ENCODE measurements at places on chromosomes 1 and 21.
A peak's percentile ranks its signal among the peaks of the same experiment; 100 is the strongest.

GRCh38 chr1:82597649-82598048 lies 796.9 kb downstream of the ADGRL2 start:
- DNase-seq: no peak

GRCh38 chr1:230823931-230824381 lies 44.4 kb downstream of the C1orf198 start:
- no peak for DNase-seq

DNA sequence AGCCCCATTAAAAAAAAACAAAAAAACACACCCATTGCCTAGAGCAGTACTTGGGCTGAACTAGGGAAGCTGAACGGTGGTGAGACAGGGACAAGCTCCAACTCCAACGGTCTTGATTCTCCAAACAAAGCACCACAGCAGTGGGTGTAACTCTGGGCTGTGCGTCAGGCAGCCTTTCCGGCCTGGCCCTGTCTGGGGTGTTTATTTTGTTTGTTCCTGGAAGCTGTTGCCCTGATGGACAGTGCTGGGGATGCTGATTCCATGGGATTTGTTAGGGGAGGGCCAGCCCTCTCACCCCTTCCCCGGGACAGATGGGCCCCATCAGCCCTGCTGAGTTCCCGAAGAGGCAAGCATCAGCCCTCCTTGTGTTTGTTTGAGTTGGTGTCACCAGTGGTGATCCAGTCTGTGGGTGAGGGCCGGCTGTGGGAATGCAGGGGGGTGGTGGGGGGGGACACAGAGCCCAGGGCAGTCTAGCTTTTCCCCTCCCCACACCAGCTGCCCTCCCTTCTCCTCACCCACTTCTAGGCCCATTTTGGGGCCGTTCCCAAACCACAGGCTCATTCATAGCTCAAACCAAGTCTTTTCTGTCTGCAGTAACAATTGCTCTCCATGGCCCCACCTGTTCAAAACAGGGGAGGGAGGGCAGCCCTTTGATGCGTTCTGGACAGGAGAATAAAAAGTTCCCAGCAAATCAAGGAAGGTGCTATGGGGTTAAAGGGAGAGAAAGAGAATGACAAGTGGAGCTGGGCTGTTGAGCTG lies 4.5 kb downstream of the WNT2B start:
- DNase-seq: no peak

- peak; percentile 69 for DNase-seq
These were observed 9.2 kb upstream of the GALE start for GRCh38 chr1:23809751-23810171.

DNA sequence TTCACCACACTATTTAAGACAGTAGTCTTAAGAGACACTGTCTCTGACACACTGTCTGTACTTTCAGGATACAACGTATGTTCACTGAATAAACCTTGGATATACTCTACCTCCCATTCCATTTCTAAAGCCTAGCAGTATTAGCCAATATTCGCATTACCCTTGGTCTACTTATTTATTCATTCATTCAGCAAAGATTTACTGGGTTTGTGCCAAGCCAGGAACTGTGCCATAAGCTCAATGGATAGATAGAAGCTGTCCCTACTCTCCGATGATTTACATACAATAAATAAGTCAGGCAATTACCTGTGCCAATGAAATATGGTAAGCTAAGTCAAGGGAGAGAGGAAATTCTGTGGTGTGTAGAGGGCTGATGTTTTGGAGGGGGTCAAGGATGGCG lies 195.2 kb upstream of the RAB4A start:
- DNase-seq: no peak

GRCh38 chr1:48740621-48741020 lies 36.1 kb downstream of the BEND5 start:
- DNase-seq: no peak

- no peak for DNase-seq
These were observed 97.7 kb downstream of the AJAP1 start for GRCh38 chr1:4752059-4752458.

DNA sequence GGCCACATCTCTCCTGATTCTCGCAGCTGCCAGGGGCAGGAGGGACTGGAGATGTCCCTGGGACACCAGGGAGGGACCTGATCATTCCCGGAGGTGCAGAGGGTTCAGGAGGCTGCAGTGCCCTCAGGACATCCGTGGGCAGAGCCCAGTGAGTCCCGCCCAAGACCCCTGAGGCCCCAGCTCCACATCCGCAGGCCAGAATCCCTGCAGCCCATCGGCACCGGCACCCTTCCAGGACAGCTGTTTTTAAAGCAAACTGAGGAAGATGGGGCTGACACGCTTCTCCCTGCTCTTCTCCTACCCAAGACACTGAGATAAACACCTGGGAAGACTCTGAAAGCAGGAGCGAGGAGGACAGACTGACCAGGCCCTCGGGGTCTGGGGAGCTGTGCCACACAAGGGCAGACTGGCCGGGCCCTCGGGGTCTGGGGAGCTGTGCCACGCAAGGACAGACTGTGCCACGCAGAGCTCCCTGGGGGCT lies 25.5 kb downstream of the SLC19A1 start:
- no peak for DNase-seq

DNA sequence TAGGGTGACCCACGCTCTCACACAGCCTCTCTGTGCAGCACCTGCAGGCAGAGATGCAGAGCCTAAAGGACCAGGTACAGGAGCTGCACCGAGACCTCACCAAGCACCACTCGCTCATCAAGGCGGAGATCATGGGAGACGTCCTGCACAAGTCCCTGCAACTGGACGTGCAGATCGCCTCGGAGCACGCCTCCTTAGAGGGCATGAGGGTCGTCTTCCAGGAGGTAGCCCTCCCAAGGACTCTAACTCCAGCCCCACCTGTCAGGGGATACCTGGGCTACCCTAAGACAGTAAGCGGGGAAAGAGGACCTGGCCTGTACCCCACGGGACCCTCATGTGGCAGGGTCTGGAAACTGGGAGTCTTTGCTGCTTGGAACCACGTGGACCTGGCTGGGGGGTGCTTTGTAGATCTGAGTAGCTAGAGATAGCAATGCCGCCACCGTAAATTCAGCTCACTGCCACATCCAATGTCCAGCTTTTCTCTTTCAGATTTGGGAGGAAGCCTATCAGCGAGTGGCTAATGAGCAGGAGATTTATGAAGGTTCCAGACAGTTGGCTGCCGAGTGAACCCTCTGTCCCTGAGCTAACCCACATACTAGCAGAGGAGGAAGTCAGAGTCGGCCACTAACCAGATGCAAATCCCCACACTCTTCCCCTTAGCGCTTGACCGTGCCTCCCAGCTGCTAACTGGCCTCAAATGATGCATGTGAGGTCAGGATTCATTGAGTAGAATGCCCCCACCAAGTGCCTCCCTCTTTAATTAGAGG lies 6.5 kb downstream of the RNF207 start:
- DNase-seq: no peak

DNA sequence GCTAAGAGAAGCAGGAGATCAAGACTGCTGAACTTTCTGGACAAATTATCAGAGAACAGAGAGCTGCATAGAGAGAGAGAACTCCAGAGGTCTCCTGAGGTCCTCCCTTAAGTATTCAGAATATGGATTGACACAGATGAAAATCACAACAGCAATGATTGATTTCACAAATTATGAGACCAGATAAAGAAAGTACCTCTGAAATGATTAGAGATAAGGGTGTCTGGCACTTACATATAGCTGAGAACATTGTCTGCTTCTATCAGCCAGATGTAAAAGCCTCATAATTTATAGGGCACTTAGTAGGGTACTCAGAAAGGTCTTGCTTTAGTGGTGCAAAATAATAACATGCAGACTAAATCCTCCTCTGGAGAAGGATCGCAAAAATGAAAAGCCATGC lies 1301.8 kb downstream of the BRINP3 start:
- DNase-seq: no peak

GRCh38 chr1:5424802-5425703 lies 567.2 kb downstream of the NPHP4 start:
- DNase-seq: no peak

DNA sequence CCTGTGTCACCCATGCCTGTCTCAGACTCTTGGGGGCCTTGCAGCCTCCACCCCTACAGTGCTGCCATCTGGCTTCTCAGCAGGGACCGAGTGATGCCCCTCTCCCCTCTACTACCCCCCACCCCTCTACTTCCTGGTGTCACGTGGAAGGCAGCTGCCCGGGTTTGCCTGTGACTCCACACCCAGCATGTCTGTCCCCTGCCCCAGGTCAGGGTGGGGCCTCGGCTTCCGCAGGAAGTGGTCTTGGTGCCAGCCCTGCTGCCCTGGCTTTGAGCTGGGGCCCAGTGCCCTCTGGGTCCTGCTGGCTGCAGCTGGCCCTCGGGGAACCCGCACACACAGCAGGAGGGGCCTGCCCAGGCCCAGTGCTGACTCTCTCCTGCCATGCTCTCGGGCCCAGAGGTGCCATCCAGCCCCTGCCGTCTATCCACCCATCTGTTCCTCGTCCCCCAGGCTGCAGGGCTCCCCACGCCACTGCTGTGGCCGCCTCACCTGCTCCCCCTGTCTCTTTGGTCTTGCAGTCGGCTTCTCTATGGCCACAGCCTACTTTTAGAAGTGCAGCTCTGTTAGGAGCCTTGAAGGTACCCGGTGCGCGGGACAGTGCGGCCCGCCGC lies 24.0 kb downstream of the PLCH2 start:
- DNase-seq: peak; percentile 25

DNA sequence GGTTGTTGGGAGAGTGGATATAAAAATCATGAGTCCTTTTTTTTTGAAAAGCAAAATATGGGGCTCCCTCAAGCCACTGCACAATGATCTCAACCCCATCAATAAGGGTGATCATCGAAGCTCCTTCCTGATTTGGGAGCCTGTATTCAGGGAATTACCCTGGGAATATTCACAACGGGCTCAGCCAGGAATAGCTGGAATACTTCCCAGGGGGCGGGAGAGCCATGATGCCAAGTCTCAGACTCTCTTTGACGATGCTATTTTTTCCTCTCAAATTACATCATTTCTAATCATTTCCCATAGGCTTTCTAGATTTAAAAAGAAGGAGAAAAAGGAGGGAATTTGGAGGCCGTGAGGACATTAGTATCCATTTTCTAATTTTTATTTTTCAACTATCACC lies 18.4 kb downstream of the OLIG1 start:
- no peak for DNase-seq

DNA sequence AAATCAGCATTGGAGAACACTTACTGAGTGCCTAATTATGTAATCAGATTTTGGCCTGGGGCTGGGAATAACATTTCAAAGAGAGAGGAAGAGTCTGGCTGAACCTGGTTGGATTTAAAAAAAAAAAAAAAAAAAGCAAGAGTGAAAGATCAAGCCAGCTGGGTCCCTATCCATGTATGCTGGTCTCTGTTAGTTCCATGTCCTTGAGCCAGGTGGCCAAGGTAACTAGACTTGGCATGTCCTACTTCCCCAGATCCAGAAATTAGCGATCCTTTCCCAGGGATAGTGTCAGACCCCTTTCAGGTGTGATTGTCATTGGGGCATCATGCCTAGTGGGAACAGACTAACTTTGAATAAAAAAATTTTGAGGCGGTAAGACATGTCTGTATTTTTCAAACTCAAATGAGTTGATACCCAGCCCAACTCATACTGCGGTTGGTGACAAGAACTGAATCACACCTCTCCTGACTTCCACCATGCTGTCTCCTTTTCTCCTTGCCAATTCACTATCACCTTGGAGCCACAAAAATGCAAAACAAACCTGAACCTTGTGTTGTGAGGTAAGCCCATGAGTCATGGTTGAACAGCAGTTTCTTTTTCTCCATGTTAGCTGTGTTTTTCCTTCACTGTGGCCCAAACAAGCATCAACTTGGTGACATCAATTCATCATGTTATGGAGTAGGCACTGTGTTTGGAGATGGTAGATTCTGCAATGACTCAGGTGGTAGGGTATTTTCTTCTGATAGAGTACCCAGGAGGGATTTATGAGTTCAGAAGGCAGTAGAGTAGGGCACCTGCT lies 24.5 kb upstream of the PPP2R5A start:
- DNase-seq: no peak

- DNase-seq: no peak
These were observed 47.8 kb upstream of the PRDM2 start for GRCh38 chr1:13652238-13652637.

DNA sequence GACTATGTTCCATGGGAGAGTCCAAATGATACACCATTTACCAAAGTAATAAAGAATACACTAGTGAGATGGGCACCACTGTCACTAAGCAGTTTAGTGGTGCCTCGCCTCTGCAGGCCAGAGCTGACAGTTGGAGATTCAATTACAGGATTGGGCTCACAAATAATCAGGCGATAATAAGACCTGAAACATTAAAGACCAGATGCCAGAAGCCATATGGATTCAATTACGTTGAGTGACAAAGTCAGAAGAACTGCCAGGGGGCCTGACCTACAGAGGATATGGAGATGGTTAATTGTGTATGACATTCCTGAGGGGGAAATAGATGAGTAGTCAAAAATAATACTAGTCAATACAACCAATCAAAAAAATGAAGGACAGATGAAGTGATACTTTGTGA lies 65.2 kb upstream of the ST6GALNAC5 start:
- DNase-seq: no peak

- no peak for DNase-seq
These were observed 62.6 kb upstream of the C1orf105 start for GRCh38 chr1:172357753-172358385.

DNA sequence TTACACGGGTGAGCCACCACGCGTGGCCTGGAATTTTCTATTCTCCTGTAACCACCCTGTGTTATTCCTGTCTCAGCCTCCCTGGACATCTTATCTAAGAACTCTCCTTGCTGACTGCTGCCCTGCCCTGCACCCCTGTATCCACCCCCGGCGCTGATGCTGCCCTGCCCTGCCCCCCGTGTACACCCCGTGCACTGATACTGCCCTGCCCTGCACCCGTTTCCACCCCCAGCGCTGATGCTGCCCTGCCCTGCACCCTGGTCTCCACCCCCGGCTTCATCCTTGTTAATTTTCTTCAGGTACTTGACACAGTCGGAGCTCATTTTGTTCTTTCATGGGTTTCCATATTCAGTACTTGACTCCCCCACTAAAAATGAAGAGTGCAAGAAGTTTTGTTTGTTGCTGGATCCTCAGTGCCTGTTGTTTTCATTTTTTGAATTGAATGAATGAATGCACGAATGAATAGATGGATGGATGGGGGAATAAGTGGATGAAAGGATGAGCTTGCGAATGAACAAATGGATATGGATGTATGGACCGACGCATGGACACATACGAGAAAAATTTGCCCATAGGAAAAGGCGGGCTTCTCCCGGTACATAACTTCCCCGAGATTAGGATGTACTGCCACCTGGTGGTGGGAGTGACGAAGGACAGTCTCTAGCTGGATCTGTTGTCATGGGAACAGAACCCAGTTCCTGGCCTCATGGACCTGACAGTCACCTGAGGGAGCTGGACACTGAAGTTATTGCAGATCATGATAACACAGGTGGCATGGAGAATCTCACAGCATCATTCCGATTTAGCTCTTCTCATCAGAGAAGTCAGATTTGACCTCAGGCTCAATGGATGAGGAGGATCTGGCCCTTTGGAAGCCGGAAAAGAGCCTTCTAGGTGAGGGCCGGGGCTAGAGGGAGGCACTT lies 14.9 kb downstream of the AADACL4 start:
- DNase-seq: peak; percentile 47

DNA sequence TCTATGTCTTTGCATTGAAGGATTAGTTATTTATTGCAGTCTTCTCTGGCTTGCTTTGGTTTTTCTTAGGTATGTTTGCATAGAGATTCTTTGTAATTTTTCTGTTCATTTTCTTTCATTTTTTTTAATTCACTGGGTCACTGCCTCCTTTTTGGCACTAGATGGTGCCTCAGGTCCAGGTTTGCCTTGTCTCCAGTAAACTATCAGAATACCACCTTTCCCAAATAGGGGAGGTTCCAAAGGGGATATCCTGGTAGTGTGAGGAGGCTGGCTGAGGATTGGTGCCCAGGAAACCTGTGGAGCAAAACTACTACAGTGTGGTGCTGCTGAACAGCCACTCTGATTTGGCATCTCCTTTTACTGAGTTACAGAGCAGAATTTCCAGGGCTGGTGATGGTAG lies 257.1 kb downstream of the KCTD3 start:
- no peak for DNase-seq
